ENCODE measurements at places on chromosomes 16 and 17.

DNA sequence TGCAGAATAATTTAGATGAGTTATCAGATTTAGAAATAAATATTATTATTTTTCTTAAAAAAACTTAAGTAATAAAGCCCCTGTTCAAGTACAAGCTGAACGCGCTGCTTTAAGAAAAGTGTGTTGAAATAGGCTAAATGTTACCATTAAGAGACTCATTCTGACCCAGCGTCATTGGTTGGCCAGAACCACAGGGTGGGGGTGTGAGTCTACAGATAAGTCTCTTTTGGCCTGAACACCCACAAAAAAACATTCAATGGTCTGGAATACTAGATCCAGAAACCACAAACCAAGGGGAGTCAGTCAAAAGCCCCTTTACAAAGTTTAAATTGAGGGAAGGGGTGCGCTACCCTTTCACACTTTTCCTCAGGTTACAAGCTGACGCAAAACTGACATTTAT is 776.1 kb downstream of the KCNJ2 start:
- no peak for DNase-seq

DNA sequence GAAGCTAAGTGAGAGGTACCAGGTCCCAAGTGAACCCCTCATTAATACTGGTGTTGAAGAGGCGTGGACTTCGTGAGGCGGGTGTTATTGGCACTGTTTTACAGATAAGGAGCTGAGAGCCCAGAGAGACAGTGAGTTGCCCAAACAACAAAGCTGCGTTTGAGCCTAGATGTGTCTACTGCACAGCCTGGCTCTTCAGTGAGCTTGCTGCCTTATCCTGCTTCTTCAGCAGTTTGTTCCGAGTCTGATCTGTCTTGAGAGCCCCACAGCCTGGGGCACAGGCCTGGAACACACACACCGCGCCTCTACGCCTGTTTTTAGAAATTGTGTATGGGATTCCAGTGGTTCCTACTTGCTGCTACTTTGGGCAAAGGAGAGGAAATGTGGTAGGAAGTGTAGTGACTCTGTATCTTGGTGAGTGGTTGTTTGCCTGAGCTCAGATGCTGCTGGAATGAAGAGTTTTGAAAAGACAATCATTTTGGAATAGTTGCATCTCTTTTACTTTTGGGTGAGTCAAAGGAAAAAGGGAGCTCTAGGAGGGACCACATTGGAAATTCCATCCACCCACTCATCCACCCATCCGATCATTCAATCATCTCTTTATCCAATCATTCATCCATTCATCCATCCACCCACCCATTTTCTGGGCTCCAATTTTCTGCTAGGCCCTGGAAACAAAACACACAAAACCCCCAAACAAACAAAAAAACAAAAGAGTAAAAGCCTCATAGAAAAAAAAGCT is 22.3 kb upstream of the PLCG2 start:
- no peak for DNase-seq

DNA sequence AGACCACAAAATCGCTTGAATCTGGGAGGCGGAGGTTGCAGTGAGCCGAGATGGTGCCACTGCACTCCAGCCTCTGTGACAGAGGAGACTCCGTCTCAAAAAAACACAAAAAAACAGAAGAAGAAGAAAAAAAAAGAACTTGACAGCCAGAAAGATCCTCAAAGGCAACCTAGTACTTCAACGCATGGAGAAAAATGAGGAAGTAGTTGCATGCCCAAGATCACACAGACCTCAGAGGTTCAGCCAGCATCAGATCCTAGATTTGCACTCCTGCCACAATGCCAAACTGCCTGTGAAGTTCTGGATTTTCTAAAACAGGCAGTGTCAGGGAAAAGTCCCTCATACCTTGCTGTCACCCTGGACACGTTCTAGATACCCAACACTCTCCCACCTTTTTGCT is 1.5 kb downstream of the ATPAF2 start:
- DNase-seq, result no peak

DNA sequence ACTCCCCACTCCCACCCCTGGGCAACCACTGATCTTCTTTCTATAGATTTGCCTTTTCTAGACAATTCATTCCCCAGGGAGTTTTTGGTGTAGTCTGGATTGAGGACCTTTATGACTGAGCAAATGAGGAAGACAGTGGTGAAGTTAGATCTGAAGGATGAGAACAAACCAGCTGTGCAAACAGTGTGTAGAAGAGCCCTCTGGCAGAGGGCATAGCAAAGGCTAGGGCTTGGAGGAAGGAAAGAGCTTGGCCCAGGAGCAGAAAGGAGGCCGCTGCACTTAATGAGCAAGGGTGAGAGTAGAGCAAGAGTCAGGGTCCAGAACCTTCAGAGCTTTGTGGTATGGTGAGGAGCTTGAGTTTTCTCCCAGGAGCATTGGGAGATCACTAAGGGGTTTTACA is 352.7 kb downstream of the CA10 start:
- no peak for DNase-seq

DNA sequence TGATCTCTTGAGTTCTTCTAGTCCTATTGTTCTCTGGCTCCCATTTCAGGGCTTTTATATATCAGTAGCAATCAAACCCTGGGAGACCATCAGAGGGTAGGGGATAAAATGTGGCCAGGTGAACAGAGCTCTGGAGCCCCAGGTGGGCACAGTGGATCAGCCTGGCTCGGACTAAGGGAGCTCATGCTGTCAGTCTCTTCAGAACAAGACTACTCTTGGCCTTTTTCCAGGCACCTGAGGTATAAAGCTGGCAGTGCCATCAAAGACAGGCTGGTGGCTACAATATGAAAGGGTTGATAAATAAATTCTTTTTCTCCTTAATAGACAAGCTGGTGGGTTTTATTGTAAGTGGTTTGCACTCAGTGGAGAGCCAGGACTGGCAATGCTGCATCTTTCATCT is 160.0 kb upstream of the CCL2 start:
- no peak for DNase-seq

- DNase-seq, result no peak
Measured at GRCh38 chr16:15523939-15524338, 89.6 kb downstream of the BMERB1 start.
